ENCODE measurements at places on chromosomes 2 and 18. TPM values are rescaled to one million over a fixed set of nuclear protein-coding genes. Genes with fewer than 3 reads are reported as not detected.
A peak's percentile ranks its signal among the peaks of the same experiment; 100 is the strongest.

Gene TCF23
- total RNA-seq, result not detected

Gene TFCP2L1
- total RNA-seq, result 0.05 TPM

Gene COL6A3
- 200 TPM for total RNA-seq

Gene TMEM37
- 3.3 TPM for total RNA-seq

DNA sequence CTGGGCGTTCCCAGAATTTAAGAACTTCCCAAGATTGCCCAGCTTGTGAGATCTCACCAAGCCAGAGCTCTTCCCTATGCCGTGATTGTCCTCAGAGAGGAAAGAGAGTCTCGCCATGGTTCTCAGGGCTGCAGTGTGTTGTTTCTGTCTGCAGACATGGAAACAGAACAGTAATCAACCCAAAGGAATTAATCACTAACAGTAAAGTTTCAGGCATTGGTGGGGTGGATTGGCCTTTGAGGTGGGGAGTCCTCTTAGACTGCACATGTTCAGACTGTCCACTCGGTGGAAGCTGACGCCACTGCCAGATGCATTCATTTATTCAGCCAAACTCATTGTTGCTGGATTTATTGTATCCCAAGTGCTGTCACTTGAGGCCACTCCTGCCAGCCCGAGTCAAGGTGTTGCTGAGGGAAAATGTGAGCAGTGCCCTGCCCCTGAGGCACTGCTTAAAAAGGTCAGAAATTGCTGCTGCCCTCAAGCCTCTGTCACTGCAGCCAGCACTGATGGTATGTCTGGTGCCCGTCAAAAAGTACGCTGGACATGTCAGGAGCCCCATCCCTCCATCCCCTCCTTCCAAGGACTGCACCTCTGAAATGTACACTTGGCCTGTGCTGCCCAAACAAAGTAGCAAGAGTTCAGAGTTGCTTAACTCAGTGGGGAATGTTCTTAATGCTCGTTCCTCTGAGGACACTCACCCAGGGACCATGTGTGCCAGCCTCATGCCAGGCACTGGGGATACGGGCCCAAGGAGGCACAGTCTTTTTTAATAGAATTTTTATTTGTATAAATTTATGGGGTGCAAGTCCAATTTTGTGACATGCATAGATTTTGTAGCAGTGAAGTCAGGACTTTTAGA lies 201.0 kb downstream of the GLI2 start:
- peak; percentile 78 for DNase-seq

DNA sequence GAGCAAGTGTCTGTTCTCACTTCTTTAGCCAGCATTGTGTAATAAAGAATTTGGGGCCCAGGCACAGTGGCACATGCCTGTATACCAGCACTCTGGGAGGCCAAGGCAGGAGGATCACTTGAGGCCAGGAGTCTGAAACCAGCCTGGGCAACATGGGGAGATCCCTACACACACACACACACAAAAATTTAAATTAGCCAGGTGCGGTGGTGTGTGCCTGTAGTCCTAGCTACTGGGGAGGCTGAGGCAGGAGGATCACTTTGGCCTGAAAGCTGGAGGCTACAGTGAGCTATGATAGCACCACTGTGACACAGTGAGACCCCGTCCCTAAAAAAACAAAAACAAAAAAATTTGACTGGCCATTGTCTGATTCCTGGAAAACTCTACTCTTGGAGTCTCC lies 8.3 kb downstream of the REV1 start:
- DNase-seq, result no peak

DNA sequence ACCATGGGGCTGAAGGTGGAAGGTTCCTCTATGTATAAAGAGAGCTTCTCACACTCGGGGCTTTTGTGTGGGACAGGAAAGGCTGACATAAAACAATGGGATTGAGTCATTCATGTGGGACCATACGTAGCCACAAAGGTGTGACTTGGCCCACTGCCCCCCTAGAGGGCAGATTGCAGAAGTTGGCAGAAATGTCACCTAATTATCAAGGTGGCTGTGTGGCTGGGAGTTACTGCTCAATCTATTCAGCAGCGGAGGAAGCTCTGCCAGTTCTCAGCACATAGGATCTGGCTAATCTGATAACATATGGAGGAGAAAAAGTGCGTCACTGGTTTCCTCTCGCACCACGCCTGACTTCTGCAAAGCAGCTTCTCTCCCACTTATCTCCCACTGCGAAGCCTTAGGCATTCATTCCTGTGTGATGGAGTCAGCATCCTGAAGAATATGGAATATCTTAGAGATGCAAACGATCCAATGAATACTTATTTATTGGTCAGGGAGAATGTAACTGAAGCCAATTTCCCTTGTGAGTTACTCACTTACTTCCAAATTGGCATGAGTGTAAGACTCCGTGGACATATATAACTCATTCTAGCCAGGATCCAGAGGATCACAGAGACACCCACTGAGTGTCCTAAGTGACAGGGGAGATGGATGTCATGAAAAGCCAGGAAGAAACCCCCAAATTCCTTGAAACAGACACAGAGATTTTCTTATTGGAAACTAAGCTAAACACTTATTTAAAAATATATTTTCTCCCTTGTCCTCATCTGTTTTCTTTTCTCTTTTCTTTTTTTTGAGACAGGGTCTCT lies 344.8 kb downstream of the TGIF1 start:
- peak; percentile 98 for DNase-seq

- DNase-seq, result no peak
Observed at GRCh38 chr18:8643326-8643878, 34.2 kb downstream of the RAB12 start.

GRCh38 chr2:123061534-123061933 lies 963.6 kb upstream of the CNTNAP5 start:
- DNase-seq, result no peak

GRCh38 chr18:5524660-5525059 lies 19.1 kb downstream of the EPB41L3 start:
- DNase-seq, result no peak

DNA sequence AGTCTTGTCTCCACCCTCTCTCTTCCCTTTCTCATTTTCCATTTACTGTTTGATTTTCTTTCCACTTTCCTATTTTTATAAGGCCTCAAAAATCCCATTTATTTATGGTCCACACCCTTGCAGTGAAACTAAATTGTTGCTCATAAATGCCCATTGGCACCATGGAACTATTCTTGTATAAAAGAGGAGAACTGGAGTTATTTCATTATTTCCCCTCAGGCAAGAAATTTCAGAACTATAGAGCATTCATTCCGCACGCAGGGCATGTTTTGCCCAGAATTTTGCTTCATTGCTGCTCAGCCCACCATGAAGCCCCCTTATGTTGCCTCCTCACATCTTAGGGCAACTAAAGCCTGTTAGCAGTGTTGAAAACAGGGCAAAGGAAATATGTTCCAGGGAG lies 113.7 kb upstream of the MMADHC start:
- DNase-seq, result no peak

DNA sequence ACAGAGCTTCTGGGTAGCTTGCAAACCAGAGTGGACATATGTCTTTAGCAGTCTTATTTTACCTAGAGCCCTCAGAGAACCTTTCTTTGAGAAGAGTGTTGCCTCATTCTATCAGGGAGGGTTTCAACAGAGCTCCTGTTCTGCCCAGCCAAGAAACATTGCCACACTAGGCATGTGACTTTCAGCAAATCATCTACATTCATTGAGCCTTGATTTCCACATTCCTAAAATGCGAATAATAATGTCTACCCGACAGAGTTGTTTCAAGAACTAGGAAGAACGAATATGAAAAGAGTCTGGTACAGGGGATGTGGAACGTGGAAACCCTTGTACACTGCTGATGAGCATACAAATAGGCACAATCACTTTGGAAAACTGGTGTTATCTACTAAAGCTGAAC lies 7.8 kb upstream of the PRKAG3 start:
- peak; percentile 39 for DNase-seq

DNA sequence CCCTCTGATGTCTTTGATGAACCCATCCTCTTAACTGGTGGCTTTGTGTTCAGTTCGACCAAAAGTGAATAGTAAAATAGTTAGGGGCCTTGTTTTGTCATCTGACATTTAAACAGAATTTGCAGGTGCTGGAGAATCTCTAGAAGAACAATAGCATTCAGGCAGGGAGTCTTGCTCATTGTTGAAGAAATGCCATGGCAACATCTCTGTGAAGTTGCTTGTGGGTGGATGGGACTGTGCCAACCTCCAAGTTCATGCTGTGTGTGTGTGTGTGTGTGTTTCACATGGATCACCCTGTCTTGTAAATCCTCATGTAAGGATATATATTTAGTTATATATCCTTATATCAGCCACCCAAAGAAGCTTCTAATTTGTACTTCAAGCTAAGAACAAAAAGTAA lies 66.7 kb downstream of the SKA1 start:
- peak; percentile 5 for DNase-seq

DNA sequence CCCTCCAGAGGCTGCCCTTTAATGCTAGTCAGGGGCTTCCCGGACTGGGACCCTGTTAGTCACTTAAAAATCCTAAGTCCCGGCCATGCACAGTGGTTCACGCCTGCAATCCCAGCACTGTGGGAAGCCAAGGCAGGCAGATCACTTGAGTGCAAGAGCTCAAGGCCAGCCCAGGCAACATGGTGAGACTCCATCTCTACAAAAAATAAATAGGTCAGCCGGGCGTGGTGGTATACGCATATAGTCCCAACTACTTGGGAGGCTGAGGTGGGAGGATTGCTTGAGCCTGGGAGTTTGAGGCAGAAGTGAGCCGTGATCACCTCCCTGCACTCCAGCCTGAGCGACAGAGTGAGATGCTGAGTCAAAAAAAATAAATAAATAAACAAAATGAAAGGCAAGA lies 17.2 kb upstream of the KCNG2 start:
- DNase-seq, result no peak

- no peak for DNase-seq
Observed at GRCh38 chr2:111675419-111676194, 208.4 kb downstream of the ANAPC1 start.

- no peak for DNase-seq
Observed at GRCh38 chr2:121547646-121548045, 17.0 kb downstream of the RNU4ATAC start.

GRCh38 chr18:650428-650858 lies 7.0 kb upstream of the TYMS start:
- DNase-seq, result no peak

GRCh38 chr18:10120622-10121021 lies 206.8 kb downstream of the VAPA start:
- no peak for DNase-seq

DNA sequence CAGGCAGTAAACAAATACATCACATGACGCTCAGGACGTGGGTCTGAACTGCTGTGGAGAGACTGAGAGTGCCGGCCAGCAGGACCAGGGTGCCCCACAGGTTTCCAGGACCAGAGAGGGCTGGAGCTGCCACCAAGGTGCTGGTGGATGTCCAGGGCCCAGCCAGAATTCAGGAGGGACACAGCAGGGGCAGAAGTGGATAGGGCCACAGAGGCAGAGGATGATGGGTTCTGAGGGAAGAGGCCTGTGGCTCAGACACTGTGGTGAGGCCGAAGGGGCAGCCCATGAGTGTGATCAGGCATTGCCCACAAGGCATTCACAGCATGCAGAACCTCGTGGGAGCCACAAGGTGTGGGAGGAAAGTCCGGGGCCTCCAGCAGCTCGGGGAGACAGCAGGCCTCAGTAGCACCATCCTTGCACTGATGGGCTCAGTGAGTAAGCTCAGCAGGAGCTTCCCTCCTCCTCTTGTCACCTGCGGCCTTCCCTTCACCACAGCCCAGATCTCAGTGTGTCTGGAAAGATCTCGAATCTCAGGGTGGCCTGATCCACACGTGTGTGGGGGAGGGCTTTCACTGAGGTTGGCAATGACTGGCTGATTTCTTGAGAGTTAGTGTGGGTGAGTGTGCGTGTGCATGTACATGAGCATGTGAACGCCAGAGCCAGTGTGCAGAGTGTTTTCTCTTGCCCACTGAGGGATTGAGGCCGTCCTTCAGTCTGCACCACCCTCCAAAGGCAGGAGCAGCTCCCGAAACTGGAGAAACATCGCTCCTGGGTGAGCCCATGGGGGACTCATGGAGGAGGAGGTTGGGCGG lies 181.8 kb upstream of the RAB6C start:
- DNase-seq, result no peak

Data from astrocyte (in vitro differentiated cells and primary cell).